Stimulated activated CD4-positive, alpha-beta T cell treated with anti-CD3 and anti-CD28 coated beads, Interleukin-1b, Interleukin-23, amount 100 ng/mL, for 1 hour (primary cell): ENCODE measurements at places on chromosomes 3 and 15.

DNA sequence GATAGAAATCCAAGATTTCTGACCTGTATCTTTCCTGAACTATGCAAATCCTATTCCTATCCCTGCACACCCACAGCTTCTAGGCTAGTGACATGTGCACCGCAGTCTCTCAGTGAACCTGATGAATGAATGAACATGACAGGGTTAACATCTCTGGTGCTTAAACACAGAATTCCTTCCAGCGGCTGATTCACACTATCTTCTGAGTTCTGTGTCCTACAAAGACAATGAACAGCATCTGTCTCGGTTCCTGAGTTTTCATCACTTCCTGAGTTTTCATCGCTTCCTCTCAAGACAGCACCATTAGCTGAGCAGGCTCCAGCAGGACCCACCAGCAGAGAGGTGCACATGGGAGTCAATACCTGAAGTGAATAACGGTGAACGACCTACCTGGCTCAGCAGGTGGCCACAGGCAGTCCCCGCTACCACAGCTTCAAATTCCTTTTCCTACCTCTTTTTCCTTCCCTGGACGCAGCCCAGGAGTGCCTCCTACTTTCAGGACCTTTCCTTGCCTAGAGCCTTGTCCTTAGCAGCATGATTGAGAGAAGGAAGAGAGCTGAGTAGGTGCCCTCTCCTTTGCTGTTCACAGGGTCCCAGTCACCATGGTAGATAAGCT lies 113.5 kb downstream of the IGF2BP2 start:
- no peak for DNase-seq

DNA sequence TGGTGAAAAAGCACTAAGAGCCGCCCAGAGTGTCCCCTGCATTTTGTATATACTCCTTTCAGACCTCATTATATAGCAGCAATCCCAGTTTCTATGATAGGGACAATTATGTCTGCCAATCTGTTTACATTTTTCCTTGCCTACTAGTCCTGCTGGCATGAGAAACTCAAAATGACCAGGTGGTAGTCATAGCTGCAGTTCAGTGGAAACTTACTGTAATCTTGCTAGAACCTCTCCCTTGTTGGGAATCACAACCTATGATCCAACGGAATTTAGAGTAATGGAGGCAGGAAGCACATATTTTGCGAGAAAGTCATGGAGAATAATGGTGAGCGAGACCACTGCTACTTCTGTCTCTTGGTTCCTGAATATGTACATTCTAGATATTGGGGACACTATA lies 28.6 kb upstream of the MINAR1 start:
- no peak for DNase-seq

DNA sequence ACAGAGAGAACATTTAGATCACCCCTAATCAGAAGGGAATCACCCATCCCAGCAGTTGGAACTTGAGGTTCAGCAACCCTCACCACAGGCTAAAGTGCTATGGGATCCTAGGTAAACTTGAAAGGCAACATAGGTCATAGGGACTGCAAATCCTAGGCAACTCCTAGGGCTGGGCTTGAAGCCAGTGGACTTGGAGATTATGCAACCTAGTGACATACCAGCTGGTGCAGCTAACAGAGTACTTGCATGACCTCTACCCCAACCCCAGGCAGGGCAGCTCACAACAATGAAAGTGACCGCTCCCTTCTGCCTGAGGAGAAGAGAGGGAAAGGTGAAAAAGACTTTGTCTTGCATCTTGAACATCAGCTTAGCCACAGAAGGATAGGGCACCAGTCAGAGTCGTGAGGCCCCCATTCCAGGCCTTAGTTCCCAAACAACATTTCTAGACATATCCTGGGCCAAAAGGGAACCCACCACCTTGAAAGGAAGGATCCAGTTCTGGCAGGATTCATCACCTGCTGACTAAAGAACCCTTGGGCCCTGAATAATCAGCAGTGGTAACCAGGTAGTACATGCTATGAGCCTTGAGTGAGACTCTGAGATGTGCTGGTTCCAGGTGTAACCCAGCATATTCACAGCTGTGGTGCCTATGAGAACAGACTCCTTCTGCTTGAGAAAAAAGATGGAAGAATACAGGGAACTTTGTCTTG lies 37.6 kb upstream of the FBN1 start:
- no peak for DNase-seq

GRCh38 chr15:53555226-53555625 lies 204.2 kb downstream of the WDR72 start:
- DNase-seq: no peak

GRCh38 chr3:172713316-172713715 lies 2.4 kb upstream of the NCEH1 start:
- no peak for DNase-seq

DNA sequence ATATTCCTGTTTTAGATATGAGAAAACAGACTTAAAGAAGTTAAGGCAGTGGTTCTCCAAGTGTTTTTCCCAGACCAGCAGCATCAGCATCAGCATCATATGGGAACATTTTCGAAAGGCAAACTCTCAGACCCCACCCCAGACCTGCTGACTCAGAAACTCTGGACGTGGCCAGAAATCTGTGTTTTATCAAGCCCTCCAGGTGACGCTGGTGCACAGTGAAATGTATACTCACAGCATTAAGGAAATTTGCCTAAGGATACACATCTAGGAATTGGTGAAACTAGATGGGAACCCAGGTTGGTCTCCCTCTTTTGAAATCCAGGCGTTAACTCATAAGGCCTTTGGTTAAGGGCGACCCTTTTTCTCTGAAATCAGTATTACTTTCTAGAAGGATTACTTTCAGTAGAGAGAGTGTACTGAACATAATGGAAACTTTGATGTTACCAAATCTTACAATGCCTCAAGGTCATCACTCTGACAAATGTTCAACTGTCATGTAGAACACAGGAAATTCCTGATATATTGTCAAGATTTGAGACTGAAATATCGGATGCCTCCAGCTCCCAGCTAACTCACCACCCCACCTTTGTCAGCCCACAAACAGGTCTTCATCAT lies 910.2 kb downstream of the ROBO1 start:
- DNase-seq: no peak

GRCh38 chr3:149658744-149659497 lies 1.1 kb upstream of the WWTR1 start:
- DNase-seq: no peak

DNA sequence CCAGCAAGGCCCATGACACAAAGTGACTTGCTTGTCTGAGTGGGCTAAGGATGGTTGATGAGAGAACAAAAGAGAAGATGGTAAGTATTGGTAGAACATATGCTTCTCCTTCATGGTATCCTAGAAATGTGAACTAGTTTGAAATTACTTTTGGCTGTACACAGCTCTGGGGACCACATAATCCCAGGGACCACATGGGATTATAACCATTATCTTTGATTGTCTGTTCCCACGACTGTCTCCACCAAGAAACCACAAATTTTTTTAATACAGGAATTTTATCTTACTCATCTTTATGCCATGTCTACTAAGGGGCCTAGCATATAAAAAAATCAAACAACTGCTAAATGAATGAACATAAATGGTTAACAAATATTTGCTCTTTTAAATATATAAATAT lies 155.3 kb upstream of the PRICKLE2 start:
- no peak for DNase-seq

GRCh38 chr3:49867871-49868321 lies 1.8 kb downstream of the CAMKV start:
- no peak for DNase-seq

GRCh38 chr3:184307915-184308314 lies 6.5 kb upstream of the EIF4G1 start:
- no peak for DNase-seq

GRCh38 chr3:128907706-128908445 lies 28.5 kb downstream of the ACAD9 start:
- DNase-seq: no peak

DNA sequence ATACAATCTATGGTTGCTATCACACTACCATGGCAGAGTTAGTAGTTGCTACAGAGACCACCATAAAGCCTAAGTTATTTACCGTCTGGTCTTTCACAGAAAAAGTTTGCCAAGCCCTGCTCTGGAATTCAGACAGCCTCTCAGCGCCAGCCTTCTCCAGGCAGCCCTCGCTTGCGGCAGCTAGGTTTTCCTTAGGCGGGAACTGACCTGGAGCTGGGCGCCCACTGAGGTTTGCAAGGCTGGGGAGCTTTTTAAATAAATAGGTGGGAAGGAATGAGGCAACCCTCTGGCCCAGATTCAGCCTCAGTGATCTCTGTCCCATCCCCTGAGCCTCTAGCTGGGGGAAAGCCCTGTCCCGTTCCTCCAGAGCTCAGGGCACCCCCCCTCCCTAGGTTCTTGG lies 1.2 kb downstream of the CTSH start:
- no peak for DNase-seq

DNA sequence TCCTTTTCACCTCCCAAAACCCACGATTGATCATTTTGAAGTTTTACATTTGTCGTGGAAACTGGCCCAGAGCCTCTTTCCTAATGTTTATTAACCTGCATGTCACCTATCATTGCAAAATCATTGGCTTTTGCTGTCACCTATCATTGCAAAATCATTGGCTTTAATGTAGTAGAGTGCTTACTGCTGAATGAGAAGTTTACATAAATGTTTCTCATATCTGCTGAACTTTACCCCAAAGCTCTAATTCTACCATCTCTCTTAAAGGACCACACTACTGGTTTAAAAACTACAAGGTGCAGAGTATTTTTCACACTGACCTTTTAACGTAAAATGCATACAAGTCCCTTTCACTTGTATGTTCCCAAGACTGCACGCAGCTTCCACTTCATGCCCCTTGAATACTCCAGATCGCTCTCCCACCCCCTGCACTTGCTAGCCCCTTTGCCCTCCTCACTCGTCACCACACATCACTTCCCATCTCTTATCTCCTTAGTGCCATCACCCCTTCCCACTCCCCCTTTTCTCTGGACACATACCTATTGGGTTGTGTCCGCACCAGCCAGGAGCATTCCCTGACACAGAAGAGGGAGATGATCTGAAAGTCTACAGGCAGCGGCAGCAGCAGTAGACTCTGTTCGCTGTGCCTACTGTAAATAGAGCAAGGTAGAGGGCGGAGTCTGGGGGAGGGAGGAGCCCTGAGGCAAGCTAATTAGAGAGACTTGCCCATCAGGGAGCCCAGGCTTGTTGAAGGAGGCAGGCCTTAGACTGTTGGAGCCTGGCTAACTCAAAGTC lies 30.2 kb upstream of the ATOSA start:
- no peak for DNase-seq

DNA sequence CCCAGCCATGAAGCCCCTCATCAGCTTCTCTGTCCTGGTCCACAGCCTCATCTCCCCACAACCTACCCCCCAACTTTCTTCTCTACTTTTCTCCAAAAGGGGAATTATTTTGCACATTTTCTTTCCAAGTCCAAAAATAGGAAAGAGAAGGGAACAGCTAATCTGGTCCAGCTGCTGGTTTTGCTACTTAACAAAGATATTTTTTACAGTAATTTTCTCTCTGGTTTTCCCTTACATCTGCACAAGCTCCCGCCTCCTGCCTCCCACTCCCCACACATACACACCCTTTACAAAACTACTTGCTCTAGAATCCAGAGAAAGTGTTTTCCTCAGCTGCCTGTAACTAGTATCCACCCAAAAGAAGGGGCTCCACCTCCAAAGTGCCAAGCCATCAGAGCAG lies 177.2 kb downstream of the POLR2M start:
- DNase-seq: no peak

- no peak for DNase-seq
Measured at GRCh38 chr3:88235102-88235501, 85.3 kb downstream of the C3orf38 start.

GRCh38 chr3:160184655-160185054 lies 40.6 kb upstream of the C3orf80 start:
- no peak for DNase-seq

GRCh38 chr15:77292969-77293558 lies 126.8 kb downstream of the PEAK1 start:
- DNase-seq: no peak

DNA sequence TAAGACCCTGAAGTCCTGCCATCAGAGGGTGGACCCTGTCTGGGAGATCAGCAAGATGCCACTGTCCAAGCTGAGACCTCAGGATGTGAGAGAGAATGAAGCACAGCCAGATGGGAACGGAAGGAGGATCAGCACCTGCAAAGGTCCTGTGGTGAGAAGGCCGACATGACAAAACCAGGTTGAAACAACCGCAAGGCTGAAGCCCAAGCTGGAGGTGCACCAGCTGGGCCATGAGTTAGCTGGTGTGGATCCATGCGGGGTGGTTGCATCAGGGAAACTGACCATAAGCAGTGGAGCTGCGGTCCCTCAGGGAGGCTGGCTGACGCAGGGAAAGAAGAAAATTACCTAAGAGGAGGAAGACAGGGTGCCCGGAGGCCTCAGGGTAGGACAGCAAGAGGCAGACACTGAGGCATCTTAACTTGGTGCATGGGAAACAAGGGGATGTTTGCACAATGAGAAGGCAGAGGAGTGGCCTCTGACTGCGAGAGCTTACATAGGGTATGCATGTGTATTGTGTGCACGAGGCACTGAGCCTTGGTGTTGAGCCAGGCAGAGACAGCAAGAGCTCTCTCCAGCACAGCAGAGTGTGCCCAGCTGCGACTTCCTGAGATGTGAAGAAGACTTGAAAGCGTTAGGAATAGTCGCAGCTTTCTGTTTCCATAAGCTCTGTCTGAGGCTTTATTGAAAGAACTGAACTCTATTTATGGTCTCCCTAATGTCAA lies 497.7 kb downstream of the OCA2 start:
- no peak for DNase-seq

GRCh38 chr3:10292505-10293419 lies at the start of gene GHRL:
Gene GHRL (minus strand): TSS chr3:10292947. CDS start chr3:10290180, 2,767 bp downstream.
- no peak for DNase-seq

- no peak for DNase-seq
Measured at GRCh38 chr3:134404366-134404885, 30.2 kb upstream of the AMOTL2 start.

- no peak for DNase-seq
Measured at GRCh38 chr3:11718637-11719405, 75.1 kb upstream of the VGLL4 start.

- no peak for DNase-seq
Measured at GRCh38 chr3:148006508-148006907, 597.3 kb downstream of the ZIC1 start.

DNA sequence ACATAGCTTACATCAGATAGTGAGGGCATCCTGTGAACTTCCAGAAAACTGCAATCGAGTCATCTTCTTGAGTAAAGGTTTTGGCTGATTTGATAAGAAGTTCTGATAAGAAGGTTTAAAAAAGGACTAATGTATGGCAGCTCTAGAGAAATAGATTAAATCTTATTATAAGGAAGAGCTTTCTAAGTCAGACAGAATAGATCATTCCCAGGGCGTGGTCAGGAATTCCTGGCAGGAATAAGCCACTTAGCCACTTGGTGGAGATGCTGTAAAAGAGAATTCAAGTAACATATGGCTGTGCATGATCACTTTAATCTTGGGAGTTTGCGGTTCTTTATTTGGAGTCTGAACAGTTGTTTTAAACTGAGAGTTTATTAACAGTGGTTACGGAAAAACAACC lies 17.4 kb downstream of the PGBD4 start:
- no peak for DNase-seq

- no peak for DNase-seq
Measured at GRCh38 chr3:122451371-122451770, 35.5 kb upstream of the WDR5B start.

GRCh38 chr15:37028625-37029296 lies 71.6 kb downstream of the MEIS2 start:
- DNase-seq: no peak
